HT-29 (cell line): ENCODE measurements at places on chromosomes 6 and 20.

- no peak for DNase-seq
Observed at GRCh38 chr20:20412750-20413149, 44.8 kb downstream of the INSM1 start.

DNA sequence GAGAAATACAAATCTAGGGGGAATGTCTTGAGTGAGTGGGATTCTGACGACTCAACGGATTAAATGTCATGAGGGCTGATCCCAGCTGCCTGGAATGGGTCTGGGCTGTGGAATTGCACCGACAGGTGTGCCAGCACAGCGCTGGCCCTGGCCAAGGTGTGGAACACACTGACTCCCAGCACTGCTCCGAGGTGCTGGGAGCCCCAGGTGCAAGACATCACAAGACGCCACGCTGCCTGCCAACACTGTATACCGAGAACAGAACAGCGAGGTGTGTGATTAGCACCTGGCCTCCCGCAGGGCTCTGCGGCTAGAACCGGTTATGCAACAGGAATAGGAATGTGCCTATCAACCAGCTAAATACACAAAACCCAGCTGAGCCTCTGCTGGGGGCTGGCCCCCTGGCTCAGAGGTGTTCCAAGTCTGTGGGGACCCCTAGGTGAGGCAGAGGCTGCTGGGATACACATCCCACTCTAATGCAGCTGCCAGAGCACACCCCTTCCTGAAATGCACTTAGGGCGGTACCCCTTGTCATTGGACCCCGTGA, 24.8 kb upstream of the APMAP start:
- peak; percentile 86 for DNase-seq

DNA sequence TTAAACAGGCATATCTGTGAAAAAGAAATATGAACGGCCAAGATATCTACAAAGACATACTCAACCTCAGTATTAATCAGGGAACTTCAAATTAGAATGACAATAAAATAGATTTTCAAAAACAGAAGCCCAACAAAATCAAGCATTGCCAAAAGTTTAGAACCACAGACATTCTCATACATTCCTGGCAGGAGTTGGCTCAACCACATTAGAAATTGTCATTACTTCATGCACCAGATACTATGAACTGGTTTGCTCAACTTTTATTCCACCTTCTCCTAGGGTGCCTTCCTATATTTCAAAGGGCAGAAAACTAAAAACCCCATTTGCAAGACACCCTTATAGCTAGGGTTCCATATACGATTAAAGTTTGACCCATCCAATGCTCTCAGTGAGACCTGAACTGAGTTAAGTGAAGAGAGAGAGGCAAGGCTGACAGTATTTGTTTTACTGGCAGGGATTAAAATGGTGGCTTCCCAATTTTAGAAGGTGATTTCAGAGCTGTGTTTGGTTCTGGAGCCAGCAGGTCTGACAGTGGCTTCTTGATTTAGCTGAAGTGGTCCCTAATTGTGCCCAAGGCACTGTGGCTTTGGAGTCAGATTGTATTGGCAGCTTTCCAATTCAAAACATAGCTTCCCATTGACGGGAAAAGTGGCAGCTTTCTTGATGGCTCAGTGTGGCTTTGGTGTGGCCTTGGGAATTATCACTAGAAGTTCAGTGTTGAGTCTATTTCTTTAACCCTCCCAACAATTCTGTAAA, 77.1 kb upstream of the CDYL start:
- no peak for DNase-seq

- DNase-seq = no peak
Observed at GRCh38 chr6:13488896-13489237, 1.5 kb upstream of the GFOD1 start.
